ENCODE measurements at places on chromosomes 2 and 18. TPM values are rescaled to one million over a fixed set of nuclear protein-coding genes. Genes with fewer than 3 reads are reported as not detected.
A peak's percentile ranks its signal among the peaks of the same experiment; 100 is the strongest.

DNA sequence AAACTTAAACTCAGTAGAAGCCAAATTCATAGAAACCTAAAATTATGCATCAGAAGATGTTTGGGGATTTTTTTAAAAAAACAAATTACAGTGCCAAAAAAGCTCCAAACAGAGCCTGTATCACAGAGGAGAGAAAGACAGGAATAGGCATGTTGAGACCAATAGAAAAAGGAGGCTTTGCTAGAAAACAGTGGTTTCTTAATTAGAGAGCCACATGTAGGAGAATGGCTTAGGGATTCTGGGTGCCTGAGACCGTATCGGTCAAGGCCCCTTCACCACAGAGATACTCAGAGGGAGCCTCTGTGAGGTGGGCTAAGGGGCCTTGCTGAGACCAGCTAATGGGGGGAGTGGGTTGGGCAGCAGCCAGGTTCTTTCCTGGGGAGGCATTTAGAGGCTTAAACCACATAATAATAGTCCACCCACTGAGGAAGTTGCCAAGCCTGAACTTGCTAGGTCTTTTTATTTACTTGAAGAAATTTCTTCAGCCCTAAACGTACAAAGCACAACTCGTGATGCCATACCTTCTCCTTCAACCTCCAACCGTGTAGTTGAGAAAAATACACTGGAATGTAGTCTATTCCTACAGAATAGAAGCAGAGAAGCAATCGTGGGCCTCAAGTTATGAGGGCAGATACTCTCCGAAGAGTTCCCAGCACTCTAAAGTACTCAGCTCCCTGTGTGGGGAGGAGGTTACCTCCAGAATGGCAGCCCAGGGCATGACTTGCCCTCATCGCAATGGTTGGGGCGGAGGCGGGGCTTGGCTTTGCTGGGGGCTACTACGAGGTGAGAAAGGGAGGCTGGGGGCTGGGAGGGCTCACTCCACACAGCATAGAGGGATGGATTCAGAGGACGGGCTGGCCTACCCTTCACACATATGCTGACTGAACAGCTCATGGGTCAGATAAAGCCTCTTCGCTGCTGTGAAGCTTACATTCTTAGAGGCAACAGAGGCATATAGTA, 237.9 kb downstream of the TPGS2 start:
- H3K4me1 ChIP-seq, result no peaks in the 10 kb centered on the region
- H3K27ac ChIP-seq, result no peak overlapping the region
- no peak for DNase-seq
- H3K4me3 ChIP-seq, result no peak overlapping the region
- no peaks in the 10 kb centered on the region for H3K27me3 ChIP-seq

DNA sequence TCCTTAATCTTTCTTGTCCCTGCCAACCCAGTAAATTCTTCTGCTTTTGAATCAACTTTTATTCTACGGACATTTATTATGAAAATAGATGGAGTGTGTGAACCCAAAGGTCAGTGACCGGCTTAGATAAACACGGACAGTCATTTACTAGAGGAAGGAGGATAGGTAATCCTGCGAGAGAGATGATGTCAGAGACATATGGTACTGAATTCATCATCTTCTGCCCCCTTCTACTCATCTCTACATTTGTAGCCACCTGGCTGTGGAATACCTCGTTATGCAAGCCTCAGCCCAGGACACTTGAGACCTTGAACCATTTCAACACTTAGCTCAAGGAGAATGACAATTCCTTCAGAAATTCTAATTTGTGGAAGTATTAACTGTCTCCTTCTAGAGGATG, 443.6 kb downstream of the TDRD15 start:
- DNase-seq, result no peak
- no peaks in the 10 kb centered on the region for H3K4me1 ChIP-seq
- H3K36me3 ChIP-seq, result no peaks in the 10 kb centered on the region
- H3K27ac ChIP-seq, result no peak overlapping the region

DNA sequence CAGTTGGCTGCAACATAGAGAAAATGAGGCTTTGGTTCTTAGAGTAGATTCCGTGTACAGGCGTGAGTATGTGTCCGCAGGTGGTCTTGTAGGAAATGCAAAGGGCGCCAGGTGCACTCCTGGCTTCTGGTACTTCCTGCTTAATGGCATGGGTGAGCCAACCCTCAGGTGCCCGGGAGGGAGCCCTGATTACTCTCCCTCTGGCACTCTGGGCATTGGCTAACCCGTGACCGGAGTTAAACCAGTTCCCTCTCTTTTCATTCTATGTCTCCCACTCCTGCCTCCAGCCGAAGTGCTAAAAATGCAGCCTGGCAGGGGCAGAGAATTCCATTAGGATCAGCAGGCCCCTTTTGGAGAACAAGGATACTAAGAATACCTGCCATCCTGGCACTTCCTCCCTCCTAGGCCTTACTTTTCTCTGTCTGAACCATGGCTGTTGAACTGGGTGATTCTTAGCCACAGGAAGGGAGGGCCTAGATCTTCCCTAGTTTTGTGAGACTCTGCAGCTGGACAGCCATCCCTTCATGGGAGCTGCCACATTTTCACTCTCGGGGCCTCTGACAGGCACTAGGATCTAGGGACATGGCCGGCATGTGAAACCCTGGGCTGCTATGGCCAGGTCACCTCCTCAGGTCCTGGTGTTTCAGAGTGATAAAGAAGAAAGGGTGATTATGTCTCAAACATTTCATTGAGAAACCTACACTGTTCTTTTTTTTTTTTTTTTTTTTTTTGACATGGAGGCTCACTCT, 6.5 kb downstream of the MERTK start:
- no peak for DNase-seq
- no peak overlapping the region for H3K4me3 ChIP-seq
- H3K36me3 ChIP-seq, result no peaks in the 10 kb centered on the region
- peak overlapping the region; percentile 72 for H3K27ac ChIP-seq
- H3K4me1 ChIP-seq, result peaks cover 26% of the 10 kb centered on the region

DNA sequence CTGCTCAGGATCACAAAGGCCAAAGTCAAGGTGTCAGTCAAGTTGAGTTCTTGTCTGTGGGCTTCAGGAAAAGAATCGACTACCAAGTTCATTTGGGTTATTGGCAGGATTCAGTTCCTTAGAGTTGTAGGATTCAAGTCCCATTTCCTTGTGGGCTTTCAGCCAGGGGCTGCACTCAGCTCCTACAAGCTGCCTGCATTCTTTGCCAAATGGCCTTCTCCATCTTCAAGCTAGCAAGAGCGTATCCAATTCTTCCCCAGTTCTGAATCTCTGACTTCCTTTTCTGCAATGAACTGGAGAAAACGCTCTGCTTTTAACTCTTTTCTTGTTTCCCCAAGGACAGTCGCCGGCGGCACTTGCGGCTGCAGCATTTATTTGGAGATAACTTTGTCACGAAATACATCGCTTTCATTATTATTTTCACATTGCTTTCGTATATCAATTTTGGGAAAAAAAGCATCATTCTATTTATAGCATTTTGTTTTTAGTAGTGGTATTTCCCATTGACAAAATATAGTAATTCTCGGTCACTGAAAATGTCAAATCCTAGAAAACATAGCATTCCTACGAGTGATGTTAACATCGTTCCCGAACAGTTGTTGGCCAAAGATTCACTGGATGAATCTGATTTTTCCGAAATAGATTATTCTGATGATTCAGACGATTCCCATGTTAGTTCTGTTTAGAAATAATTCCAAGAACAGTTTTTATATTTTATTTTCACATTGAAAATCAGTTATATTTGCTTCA, 59.6 kb upstream of the SERPINE2 start:
- H3K4me1 ChIP-seq, result no peaks in the 10 kb centered on the region
- no peaks in the 10 kb centered on the region for H3K27me3 ChIP-seq

DNA sequence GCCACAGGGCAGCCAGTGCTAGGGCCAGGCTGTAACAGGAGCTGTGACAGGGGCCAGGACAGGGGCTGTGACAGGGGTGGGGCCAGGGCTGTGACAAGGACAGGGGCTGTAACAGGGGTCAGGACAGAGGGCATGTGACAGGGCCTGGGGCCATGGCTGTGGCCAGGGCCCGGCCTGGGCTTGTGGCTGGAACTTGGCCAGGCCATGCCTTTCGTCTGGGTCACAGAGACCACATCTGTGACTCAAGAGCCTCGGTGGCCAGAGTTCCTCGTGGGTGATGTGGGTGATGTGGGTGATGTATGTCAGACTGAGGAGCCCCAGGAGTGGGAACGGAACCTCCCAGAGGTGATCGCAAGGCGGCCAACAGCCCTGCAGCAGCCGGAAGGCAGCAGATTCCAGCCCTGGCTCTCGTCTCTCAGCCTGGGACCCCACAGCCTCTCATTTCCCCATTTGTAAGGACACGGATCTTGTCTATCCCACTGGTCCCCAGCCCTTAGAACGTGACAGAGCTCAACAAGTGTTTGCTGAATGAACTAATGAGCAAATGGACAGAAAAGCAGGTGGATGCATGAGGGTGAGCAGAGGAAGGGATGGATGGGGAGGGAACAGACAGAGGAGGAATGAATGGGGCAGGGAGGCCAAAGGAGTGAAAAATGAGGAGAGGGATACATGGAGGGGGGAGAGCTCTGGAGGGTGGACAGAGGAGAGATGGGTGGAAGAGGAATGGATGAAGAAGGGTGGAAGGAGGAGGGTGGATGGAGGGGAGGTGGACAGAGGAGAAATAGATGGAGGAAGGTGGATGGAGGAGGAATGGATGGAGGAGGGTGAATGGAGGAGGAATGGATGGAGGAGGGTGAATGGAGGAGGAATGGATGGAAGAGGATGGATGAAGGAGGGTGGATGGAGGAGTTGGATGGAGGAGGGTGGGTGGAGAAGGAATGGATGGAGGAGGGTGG, 17.3 kb downstream of the ESPNL start:
- peaks cover 2% of the 10 kb centered on the region for H3K27me3 ChIP-seq
- no peak overlapping the region for H3K4me3 ChIP-seq
- no peaks in the 10 kb centered on the region for H3K4me1 ChIP-seq
- H3K36me3 ChIP-seq, result no peaks in the 10 kb centered on the region
- no peak overlapping the region for H3K27ac ChIP-seq

DNA sequence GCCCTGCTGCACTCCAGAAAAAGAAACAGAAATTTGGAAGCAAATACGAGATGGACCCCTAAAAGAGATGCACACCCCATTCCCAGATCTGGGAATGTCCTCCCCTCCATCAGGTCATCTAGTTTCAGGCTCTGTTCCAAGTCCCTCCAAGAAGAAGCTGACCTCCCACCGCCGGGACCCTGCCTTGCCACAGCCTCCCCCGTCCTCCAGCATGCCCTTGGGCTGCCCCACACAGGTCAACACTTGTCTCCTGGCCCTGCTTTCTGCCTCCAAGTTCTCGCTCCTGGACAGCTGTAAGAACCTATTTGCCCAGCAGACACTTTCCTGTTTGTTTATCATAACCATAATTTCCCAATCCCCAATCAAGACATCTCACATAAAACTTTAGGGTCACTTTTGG, 2.0 kb downstream of the ASPRV1 start:
- H3K27me3 ChIP-seq, result no peaks in the 10 kb centered on the region
- H3K4me3 ChIP-seq, result no peak overlapping the region
- no peak overlapping the region for H3K27ac ChIP-seq
- DNase-seq, result no peak
- H3K4me1 ChIP-seq, result no peaks in the 10 kb centered on the region
- H3K36me3 ChIP-seq, result no peaks in the 10 kb centered on the region

- peaks cover 5% of the 10 kb centered on the region for H3K36me3 ChIP-seq
- peaks cover 26% of the 10 kb centered on the region for H3K4me1 ChIP-seq
- H3K27me3 ChIP-seq, result no peaks in the 10 kb centered on the region
- peak overlapping the region; percentile 86 for H3K27ac ChIP-seq
- no peak for DNase-seq
These were observed 32.4 kb downstream of the HS1BP3 start for GRCh38 chr2:20618468-20618885.

GRCh38 chr2:25698752-25699151, 25.4 kb upstream of the DTNB start:
- H3K4me3 ChIP-seq, result no peak overlapping the region
- DNase-seq, result no peak
- no peak overlapping the region for H3K27ac ChIP-seq
- no peaks in the 10 kb centered on the region for H3K27me3 ChIP-seq

GRCh38 chr18:72147830-72148229, 396.3 kb downstream of the CBLN2 start:
- H3K4me1 ChIP-seq, result no peaks in the 10 kb centered on the region
- no peaks in the 10 kb centered on the region for H3K36me3 ChIP-seq
- H3K27me3 ChIP-seq, result no peaks in the 10 kb centered on the region
- no peak overlapping the region for H3K27ac ChIP-seq
- no peak overlapping the region for H3K4me3 ChIP-seq
- no peak for DNase-seq

- no peak overlapping the region for H3K27ac ChIP-seq
- H3K4me3 ChIP-seq, result no peak overlapping the region
- no peaks in the 10 kb centered on the region for H3K27me3 ChIP-seq
- DNase-seq, result no peak
- no peaks in the 10 kb centered on the region for H3K36me3 ChIP-seq
- no peaks in the 10 kb centered on the region for H3K4me1 ChIP-seq
These were observed 7.4 kb upstream of the SLC16A14 start for GRCh38 chr2:230075988-230076631.

DNA sequence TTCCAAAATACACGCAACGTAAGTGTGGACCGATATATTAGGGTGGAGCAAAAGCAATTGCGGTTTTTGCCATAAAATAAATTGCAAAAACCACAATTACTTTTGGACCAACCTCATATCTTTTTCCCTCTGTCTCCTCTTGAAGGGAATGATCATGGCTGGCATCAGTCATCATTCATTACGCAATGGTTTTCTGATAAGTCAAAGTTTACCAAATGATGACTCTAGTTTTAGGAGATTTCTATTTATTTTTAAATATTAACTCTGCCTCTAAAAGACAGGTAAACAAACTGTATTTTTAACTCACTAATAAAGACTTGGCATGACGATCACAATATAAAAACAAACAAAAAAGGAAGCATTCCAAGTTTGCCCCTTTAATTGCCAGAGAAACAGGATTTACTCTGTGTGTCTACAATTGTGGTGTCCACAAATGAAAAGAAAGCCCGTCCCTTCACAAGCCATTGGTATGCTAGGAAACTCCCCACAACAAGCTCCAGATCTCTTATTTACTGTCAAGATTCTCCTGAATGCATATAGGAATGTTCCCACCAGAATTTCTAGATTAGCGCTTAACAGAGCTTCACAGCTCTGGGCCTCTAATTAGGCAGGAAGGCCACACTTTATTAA, 61.3 kb downstream of the IRS1 start:
- H3K36me3 ChIP-seq, result no peaks in the 10 kb centered on the region
- DNase-seq, result peak; percentile 36
- H3K27me3 ChIP-seq, result no peaks in the 10 kb centered on the region
- peaks cover 12% of the 10 kb centered on the region for H3K4me1 ChIP-seq
- H3K4me3 ChIP-seq, result no peak overlapping the region
- H3K27ac ChIP-seq, result peak overlapping the region; percentile 83

GRCh38 chr2:191180713-191181112, 29.9 kb upstream of the STAT4 start:
- no peaks in the 10 kb centered on the region for H3K27me3 ChIP-seq
- no peaks in the 10 kb centered on the region for H3K36me3 ChIP-seq
- DNase-seq, result no peak
- H3K4me3 ChIP-seq, result no peak overlapping the region

GRCh38 chr2:98757904-98758421, 27.0 kb upstream of the MGAT4A start:
- H3K4me1 ChIP-seq, result no peaks in the 10 kb centered on the region
- H3K36me3 ChIP-seq, result no peaks in the 10 kb centered on the region
- peak; percentile 86 for DNase-seq
- H3K27ac ChIP-seq, result no peak overlapping the region
- no peak overlapping the region for H3K4me3 ChIP-seq
- H3K27me3 ChIP-seq, result no peaks in the 10 kb centered on the region

SLC40A1 gene
- total RNA-seq, result 169 TPM

TRAPPC12 gene
- 128 TPM for total RNA-seq

GPR155 gene
- total RNA-seq, result 3.7 TPM

LHCGR gene
- total RNA-seq, result not detected

DSG1 gene
- total RNA-seq, result 5.5 TPM

DPP10 gene
- not detected for total RNA-seq

BOLL gene
- total RNA-seq, result not detected

QPCT gene
- total RNA-seq, result 11.7 TPM

PTMA gene
- total RNA-seq, result 613 TPM

TGFA gene
- total RNA-seq, result 3.7 TPM

All from prostate gland (tissue), 2 donors.